ENCODE measurements at places on chromosomes 6 and 20.

GRCh38 chr6:42333612-42334011 is 116.0 kb upstream of the MRPS10 start:
- no peak for DNase-seq

DNA sequence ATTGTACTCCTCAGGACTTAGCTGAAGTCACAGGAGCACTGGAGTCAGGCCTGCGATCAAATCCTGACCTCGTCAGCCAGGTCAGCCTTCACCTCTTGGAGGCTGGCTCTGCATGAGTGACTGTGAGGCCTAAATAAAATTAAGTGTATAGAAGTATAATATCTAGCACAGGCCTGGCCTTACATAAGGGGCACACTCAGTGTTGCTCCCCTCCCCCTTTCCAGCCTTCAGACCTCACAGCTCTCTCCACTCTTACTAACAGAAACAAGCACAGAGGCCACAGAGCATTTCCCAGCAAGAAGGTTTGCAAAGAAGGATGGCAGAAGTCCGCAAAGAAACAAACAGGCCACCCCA is 84.8 kb downstream of the TRERF1 start:
- DNase-seq = no peak

DNA sequence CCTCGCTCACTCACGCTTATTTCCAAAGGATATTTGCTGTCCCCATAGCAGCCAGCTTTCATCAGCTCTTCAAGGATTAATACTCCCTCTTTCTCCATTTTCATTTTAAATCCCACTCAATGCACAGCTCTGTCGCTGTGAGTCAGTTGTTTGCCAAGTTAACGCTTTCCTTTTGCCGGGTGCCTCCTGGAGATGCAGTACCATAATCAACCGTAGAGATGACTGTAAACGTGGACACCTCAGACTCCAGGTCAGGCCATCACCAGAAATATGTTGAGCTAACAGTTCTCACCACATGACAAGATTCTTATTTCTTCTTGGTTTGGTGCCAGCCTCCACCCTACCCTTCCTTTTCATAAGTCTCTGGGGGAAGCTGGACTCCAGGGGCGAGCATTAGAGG is 66.6 kb upstream of the TAB2 start:
- DNase-seq = no peak

- DNase-seq = no peak
These were observed 1294.9 kb upstream of the CITED2 start for GRCh38 chr6:140669321-140669720.

DNA sequence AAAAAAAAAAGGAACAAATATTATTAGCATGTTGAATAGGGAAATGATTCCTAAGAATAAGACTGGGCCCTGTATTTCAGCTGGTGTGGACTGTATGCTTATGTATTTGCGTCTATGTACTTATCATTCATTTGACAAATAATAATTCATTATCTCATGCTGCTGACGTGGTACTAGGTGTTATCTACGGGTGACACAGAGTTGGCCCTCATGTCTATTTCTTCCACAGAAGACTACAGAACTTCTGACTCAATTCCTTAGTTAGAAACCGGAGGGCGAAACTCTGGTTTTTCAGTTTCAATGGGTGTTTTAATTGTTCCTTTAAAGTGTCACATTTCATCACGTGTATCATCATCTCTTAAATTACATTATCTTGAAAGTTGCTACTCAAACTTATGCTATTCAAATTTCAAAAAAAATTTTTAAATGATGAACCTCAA is 305.9 kb downstream of the CLIC5 start:
- no peak for DNase-seq

- no peak for DNase-seq
These were observed 58.8 kb upstream of the MAP7 start for GRCh38 chr6:136608991-136609390.

- DNase-seq = no peak
These were observed 174.1 kb downstream of the NRN1 start for GRCh38 chr6:5832668-5833067.

- DNase-seq = peak; percentile 28
These were observed 14.3 kb upstream of the FOXP4 start for GRCh38 chr6:41531591-41532582.

DNA sequence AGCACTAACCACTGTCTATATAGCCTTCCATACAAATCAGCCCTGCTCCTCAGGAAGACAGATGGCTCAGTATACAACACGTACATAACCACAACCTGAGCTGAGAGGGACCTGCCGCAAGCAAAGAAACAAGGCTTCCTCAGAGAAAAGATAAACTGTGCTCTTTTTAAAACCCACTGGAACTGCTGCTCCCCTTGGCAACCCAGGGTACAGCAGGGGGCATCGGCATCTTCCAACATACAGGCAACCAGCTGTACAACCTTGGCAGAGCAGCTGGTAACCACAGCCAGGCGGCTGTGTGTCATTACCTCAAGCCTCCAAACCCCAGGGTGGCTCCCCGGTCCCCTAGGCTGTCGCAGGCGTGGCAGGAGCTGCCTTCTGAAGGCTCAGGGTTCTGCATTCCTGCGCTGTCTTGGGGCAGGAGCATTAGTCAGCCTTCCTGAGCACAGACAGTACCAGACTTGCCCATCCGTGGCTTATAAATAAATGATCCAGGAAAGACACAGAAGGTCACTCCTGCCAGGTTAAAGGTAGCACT is 249.5 kb downstream of the ADGRG6 start:
- peak; percentile 36 for DNase-seq

GRCh38 chr20:34062570-34063482 is 49.2 kb downstream of the EIF2S2 start:
- no peak for DNase-seq

GRCh38 chr6:108497883-108498282 is 62.8 kb upstream of the FOXO3 start:
- DNase-seq = no peak

- DNase-seq = no peak
These were observed 124.2 kb downstream of the SLC16A10 start for GRCh38 chr6:111211411-111212030.

DNA sequence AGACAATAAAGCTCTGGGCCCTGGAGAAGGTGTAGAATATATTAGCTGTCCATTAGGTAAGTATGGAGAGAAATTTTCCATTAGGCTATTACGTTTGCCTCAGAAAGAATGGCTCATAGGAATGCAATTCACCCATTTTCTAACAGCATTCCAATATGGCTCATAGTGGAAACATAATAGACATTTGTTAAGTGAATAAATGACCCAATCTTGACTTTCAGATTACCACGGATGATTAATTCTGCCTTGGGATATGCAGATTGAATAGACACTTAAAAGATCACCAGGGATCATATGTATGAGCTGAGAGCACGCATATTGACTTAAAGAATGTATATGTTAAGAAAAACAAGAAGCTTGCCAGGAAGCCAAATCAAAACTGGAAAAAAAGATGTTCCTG is 209.1 kb upstream of the CDYL start:
- DNase-seq = no peak

DNA sequence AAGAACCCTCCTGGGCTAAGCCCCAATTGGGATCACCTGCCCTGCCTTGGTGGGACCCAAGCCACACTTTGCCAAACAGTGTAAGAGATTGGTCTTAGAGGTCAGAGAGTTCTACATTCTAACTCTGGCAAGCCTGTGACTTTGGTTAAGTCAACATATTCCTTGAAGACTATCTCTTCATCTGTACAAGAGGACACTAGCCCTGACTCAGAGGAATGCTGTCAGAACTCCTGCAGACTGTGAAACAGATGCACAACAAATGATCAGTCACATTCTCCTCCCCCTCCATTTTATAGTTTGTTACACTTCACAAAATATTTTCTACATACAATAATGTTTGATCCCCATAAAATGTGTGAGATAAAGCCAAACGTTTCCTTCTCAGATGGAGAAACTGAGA is 91.7 kb upstream of the EPB41L1 start:
- no peak for DNase-seq

- no peak for DNase-seq
These were observed 9.3 kb downstream of the CYP21A2 start for GRCh38 chr6:32047539-32047854.

GRCh38 chr6:90715093-90715655 is 128.3 kb upstream of the MAP3K7 start:
- DNase-seq = no peak

DNA sequence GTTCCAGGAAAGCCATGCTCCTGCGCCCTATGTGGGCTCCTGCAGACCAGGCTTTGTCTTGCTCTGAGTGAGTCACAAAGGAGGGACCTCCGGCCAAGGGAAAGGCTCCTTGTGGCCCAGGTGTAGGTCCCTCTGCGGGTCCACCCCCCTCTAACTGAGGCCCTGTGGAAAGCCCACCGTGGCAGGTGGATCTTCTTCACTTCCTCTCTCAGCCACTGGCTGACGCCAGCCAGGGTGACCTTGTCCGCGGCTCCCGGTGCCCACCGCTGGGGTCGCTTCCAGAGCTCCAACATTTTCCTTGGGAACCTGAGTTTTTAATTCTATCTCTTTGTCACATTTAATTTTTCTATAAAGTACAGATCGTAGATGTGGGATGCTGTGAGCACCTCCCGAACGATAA is 54.1 kb downstream of the SMOC2 start:
- DNase-seq = no peak

GRCh38 chr20:60693496-60694133 is 558.4 kb upstream of the CDH4 start:
- DNase-seq = no peak

GRCh38 chr20:9319687-9320384 is 194.6 kb upstream of the LAMP5 start:
- DNase-seq = no peak

DNA sequence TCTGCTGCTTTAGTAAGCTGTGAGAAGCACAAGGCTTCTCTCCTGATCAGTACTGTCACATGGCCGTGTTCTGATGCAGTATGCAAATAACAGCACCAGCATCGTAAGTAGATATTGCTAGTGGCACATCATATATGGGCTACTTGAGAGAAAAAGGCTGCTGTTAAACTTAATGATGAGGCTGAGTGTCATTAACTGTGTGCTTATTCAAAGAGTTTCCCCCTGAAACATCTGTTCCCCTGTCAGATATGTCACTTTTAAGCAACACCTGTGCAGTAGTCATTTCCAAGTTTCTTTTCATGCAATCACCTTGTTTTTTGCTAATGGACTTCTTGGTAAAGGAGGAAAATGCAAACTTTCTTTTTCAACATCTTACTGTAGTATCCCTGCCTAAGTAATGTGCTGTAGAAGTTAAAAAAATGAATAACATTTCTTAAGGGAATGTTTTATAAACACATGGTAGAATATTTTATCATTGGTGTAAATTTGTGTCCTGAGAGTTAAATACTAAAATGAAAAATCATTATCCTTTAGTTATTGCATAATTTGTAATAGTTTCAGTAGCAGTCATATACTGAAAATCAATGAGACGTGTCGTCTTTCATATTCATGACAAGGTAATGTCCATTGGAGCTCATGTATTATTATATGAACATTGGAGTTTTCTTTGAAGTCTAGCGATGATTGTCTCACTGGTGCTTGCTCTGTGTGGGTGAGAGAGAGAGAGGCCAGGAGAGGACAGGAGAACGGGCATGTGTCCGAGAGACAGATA is 366.3 kb downstream of the CDKAL1 start:
- DNase-seq = no peak

GRCh38 chr6:30327232-30327746 is 562 bp downstream of the TRIM39 start:
- DNase-seq = no peak

DNA sequence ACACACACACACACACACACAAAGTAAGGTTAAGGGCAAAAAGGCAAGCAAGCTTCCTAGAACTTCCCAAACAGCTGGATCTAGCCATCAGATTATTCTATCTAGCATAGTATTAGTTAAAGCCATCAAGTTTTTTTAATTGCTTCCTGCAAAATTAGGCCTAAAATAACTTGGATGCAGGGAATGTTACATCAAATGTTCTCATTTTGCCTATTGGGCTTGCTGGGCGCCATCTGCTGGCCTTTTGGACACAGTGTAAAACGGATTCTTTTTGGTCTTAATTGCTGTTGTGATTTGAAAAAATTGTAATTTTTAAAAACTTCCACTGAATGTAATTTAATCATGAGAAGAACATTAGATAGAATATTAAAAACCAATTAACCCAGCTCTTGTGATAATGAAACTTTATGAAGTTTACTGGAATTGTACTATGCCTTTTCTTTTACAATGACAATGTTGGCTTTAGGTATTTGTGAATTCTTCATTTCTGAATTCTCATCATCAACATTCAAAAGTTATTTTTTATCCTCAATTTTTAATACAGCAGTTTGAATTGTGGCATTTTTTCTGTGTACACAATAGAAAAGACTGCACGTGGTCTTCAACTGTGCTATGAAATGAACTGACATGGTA is 6.8 kb downstream of the MKKS start:
- no peak for DNase-seq

GRCh38 chr20:17202673-17203072 is 24.2 kb upstream of the PCSK2 start:
- no peak for DNase-seq

- no peak for DNase-seq
These were observed 712.1 kb upstream of the AGPAT4 start for GRCh38 chr6:161985876-161986423.

DNA sequence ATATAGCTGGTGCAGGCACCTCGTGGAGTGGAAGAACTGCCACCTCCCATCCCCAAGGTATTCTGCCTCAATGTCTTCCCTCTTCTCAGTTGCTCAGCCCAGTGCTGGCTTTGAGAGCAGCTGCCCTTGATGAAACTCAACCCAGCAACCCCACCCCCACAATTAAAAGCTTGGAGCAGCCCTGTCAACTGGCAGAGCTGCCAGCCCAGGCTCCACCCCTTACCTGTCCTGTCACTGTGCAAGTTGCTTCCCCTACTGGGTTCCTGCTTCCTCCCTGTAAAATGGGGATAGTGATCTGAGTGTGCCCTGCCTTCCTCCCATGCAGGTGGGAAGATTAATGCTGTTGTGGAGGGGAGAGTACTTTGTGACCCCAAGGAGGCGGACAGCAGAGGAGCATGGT is 4.5 kb downstream of the TMEM63B start:
- no peak for DNase-seq

- DNase-seq = no peak
These were observed 17.1 kb upstream of the NTSR1 start for GRCh38 chr20:62691487-62691886.

- no peak for DNase-seq
These were observed 11.8 kb upstream of the SPAG4 start for GRCh38 chr20:35603695-35604448.

- DNase-seq = no peak
These were observed 6.5 kb upstream of the GRIK2 start for GRCh38 chr6:101386982-101387381.

- no peak for DNase-seq
These were observed 250.4 kb downstream of the GMPR start for GRCh38 chr6:16488813-16489212.
